Suprapubic skin (tissue), 4 donors: ENCODE measurements at places on chromosomes 6 and 20.

GRCh38 chr6:37618916-37619590 lies 78.6 kb downstream of the MDGA1 start:
- peaks cover 45% of the 10 kb centered on the region for H3K27me3 ChIP-seq
- no peaks in the 10 kb centered on the region for H3K4me1 ChIP-seq
- H3K27ac ChIP-seq = no peak overlapping the region
- H3K4me3 ChIP-seq = no peak overlapping the region

- H3K27ac ChIP-seq = no peak overlapping the region
- no peak overlapping the region for H3K4me3 ChIP-seq
- H3K36me3 ChIP-seq = no peaks in the 10 kb centered on the region
- H3K4me1 ChIP-seq = peaks cover 17% of the 10 kb centered on the region
- no peaks in the 10 kb centered on the region for H3K27me3 ChIP-seq
Observed at GRCh38 chr20:58002901-58003300, 225.6 kb downstream of the ANKRD60 start.

- H3K4me3 ChIP-seq = no peak overlapping the region
- peaks cover 7% of the 10 kb centered on the region for H3K4me1 ChIP-seq
- no peaks in the 10 kb centered on the region for H3K36me3 ChIP-seq
Observed at GRCh38 chr6:147448775-147449174, 59.7 kb upstream of the SAMD5 start.

GRCh38 chr20:23782366-23782983 lies 31.7 kb upstream of the CST1 start:
- DNase-seq = no peak
- H3K27ac ChIP-seq = no peak overlapping the region
- no peaks in the 10 kb centered on the region for H3K36me3 ChIP-seq

DNA sequence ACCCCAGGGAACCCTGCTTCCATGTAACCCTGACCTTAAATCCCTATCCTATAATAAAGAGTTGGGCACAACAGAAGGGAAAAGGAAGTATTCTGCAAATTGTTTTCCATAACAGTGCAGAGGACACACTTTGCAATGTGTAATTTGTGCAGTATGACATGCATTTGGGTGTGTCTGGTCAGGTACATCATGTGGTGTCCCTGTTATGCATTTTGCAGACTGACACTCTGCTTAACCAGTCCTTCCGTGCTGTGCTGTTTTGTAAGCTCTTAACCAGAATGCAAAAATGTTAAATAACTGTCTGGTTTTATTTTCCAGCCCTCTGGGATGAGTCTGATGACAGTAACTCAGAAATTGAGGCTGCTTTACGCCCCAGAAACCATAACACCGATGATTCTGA lies 57.0 kb upstream of the XRN2 start:
- H3K4me1 ChIP-seq = no peaks in the 10 kb centered on the region
- no peak overlapping the region for H3K4me3 ChIP-seq
- H3K27me3 ChIP-seq = no peaks in the 10 kb centered on the region
- H3K36me3 ChIP-seq = peaks cover 18% of the 10 kb centered on the region

DNA sequence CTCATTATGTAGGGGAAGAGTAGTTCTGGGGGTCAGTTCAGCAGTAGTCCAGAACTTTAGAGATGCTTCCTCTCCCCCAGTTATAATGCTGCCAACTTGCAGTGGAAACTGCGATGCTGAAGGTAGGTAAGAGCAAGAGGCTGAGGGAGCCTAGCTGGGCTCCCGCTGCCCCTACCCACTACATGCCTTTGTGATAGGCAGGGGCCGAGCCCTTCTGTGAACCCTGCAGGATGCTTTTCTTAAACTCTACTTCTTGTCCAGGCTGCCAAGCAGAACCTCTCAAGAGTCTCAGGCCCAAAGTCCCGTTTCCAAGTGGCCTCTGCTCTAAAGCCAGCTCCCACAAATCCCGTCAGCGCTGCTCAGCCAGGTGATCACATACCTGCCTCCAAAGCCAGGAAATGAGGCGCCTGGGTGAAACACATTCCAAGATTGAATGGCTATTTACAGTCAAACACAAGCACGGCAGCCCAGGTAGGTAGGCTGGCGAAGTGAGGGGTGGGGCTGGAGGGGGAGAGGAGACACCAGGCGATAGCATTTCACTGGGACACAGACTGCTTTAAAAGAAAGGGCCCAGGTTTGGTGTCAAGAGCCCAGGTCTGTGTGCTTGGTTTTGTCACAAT lies 150.7 kb downstream of the CD24 start:
- DNase-seq = no peak
- no peaks in the 10 kb centered on the region for H3K36me3 ChIP-seq
- no peak overlapping the region for H3K27ac ChIP-seq
- no peak overlapping the region for H3K4me3 ChIP-seq

GRCh38 chr20:61879303-61879620 lies 186.4 kb downstream of the TAF4 start:
- peaks cover 70% of the 10 kb centered on the region for H3K27me3 ChIP-seq
- H3K4me1 ChIP-seq = no peaks in the 10 kb centered on the region
- H3K4me3 ChIP-seq = no peak overlapping the region
- no peak overlapping the region for H3K27ac ChIP-seq
- no peak for DNase-seq
